Osteoblast (primary cell): ENCODE measurements at places on chromosomes 3 and 15.

DNA sequence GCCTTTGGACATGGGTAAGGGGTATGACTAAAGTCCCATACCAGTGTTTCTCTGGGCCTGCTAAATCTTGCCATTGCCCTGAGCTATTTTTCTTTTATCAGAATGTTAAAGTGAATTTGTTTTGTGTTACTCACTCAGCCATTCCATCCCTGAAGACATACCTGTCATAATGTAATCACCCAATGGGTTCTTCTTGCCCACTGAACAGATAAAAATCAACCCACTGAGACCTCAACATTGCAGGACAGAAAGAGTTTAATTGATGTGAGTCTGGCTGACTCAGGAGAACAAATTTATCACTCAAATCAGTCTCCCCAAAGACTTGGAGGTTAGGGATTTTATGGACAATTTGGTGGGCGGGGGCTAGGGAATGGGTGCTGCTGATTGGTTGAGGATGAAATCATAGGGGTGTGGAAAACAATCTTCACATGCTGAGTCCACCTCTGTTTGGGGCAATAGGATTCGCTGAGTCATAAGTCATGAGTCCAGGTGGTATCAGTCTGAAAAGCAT, 47.4 kb downstream of the ILDR1 start:
- no peak for DNase-seq

DNA sequence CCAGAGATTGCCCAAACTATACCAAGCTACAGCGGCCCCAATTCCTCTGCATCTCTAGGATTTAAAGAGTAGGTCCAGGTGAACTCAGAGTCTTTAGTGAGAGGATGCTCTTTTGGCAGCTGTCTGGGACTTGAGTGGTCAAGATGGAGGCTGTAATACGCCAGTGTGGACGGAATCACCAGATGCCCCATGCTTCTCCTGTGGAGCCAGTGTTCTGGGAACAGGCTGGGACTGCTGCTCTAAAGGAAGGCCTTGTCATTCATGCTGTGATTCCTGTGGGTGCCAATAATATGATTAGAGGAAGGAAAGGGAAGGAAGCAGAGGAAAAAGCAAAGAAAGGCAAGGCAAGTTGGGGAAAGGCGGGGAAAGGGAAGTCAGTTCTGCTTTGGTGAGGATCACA, 17.4 kb upstream of the NOX5 start:
- no peak for DNase-seq

- DNase-seq: no peak
Measured at GRCh38 chr3:157531301-157531660, 28.1 kb upstream of the VEPH1 start.

GRCh38 chr3:123383091-123384053, 65.5 kb downstream of the ADCY5 start:
- DNase-seq: no peak

GRCh38 chr3:128360705-128361271, 105.9 kb downstream of the DNAJB8 start:
- peak; percentile 85 for DNase-seq

- peak; percentile 47 for DNase-seq
Measured at GRCh38 chr3:181630853-181631252, 80.9 kb upstream of the SOX2 start.

DNA sequence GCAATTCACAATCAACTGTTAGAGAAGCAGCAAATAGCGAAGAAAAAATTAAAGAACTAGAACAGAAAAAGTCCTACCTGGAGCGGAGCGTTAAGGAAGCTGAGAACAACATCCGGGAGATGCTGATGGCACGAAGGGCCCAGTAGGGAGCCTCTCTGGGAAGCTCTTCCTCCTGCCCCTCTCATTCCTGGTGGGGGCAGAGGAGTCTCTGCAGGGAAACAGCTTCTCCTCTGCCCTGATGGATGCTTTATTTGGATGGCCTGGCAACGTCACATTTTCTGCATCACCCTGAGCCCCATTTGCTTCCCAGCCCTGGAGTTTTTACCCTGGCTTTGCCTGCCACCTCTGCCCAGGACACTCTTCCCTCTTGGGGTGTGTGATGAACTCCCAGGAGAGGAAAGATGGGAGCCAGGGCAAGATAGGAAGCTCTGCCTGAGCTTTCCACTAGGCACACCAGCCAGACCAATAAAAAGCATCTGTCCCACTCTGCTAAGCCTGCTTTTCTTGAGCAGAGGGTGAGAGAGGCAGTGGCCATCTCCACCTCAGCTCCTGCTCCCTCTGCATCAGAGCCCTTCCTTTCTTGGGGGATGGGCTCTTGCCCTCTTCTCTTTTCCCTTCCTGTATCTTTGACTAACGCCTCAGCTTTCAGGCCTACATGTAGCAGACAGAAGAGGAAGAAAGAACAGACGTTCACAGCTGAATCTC, 39.4 kb downstream of the PPARG start:
- DNase-seq: no peak

DNA sequence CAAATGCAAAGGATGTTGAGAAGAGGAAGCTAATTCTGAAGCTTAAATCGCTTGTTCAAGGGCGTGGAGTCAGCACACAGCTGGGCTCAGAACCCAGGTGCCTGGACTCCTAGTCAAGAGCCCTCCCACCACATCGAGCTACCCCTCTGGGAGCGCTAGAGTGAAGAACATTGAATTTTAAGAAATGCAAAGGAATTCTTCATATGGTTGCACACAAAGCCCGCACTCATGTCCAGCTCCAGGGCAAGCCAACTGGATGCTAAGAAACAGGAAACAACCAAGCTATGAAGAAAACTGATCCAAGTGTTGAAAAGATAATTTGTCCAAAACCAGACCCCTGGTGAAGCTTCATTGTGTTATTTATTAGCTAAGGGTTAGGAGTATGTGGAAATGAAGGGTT, 122.3 kb downstream of the ALDH1A2 start:
- no peak for DNase-seq

DNA sequence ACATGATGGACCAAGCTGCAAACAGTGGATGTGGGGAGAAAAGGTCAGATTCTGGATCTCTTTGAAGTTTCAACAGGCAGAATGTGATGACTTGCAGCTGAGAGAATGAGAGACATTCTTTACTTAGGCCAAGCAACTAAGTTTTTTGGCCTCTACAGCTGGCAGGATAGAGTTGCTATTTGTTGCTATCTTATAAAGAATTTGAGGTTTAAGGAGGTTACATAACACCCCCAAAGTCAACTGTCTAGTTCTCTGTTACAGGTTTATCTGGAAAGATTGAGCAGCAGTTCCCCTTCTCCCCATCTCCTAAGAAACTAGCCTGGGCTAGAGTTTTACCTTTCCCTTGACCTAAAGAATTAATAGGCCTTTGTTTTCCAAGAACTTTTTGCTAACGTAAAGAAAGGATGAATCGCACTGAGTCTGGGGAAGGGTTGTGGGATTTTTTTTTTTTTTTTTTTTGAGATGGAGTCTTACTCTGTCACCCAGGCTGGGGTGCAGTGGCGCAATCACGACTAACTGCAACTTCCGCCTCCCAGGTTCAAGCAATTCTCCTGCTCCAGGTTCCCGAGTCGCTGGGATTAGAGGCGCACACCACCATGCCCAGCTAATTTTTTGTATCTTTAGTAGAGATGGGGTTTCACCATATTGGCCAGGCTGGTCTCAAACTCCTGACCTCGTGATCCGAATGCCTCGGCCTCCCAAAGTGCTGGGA, 26.6 kb upstream of the SLMAP start:
- DNase-seq: no peak
